ENCODE measurements at places on chromosomes 6 and 20.

DNA sequence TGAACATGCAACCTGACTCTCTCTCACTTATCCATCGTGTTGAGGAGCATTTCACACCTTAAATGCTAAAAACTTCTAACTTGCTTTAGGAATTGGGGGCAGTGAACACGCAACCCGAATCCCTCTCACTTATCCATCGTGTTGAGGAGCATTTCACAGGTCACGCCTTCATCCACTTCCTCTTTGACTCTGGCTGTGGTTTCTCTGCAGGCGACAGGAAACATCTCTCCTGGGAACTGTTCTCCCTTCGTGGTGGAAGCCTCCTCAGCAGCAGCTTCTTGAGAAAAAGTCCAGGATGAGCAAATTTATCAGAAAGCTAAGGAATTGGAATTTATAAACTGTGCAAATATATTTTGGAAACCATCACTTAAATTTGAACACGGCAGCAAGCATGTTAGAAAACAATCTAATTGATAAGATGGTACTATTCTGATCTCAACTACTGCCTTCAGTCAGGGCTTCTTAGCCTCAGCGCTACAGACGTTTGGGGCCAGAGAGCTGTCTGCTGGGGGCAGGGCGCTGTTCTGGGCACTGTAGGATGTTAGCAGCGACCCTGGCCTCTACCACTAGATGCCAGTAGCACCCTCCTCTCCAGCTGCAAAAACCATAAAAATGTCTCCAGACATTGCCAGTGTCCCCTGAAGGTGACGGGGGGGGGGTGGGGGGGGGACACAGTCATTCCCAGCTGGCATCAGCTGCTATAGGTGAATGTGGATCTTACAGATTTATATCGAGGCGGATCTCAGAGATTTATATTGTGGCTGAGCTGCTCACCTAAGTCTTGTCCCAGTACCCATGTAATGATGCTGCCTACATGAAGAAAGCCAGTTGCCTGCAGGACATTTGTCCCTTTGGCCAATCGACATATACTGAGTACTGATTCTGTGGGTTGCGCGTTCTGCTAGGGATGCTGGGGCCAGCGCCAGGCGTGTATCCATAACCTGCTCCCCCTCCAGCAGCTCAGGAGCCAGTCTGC is 26.2 kb downstream of the CTCFL start:
- no peak for DNase-seq

DNA sequence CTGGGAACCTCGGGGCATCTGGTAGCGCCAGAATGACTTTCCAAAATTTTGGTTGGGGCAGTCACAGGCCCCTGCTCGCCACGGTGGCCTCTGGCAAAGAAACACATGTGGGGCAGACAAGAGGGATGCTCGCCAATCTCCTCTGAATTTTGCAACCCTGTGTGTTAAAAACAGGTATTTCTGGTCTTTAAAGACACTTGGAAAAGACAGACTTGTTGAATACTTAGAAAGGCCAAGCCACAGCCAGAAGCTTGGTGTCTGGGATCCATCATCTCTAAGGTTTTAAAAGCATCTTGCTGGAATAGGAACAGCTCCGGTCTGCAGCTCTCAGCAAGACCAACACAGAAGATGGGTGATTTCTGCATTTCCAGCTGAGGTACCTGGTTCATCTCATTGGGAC is 31.2 kb downstream of the HLA-E start:
- DNase-seq: no peak

- no peak for DNase-seq
These were observed 32.5 kb upstream of the MEI4 start for GRCh38 chr6:77620278-77620882.

- no peak for DNase-seq
These were observed 71.2 kb upstream of the SLCO4A1 start for GRCh38 chr20:62570897-62571668.

DNA sequence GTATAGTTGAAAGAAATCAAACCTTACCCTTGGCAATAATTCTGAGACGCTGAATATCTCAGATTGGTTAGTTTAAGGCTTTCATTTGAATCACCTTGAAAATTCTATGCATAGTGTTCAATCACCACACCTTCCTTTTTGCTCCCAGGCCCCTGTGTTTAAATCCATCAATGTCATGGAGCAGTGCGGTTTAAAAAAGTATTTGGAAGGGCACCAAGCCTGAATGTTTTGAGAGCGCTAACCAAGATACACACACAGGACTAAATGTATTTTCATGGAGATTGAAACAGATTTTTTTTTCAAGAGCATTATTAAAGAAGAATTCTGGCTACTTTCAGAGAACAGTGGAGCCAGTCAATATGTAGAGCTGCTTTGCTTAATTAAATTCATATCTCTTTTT is 195.7 kb downstream of the CENPW start:
- no peak for DNase-seq

GRCh38 chr20:44769481-44769863 is 23.8 kb downstream of the KCNK15 start:
- DNase-seq: no peak

GRCh38 chr6:124854338-124854922 is 107.8 kb upstream of the RNF217 start:
- no peak for DNase-seq

DNA sequence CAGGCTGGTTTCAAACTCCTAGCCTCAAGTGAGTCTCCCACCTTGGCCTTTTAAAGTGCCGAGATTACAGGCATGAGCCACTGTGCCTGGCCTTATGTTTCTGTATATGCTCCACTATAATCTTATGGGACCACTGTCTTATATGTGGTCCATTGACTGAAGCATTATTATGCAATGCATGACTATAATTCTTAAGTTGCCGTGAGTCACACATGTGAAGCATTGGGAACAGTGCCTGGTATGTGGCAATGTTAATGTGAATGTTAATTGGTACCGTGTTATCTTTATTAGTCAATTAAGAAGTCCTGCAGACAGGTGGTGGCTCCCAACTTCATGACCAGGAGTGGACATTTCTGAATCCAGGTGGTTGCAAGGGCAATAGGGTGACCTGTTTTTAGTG is 14.7 kb upstream of the ASXL1 start:
- no peak for DNase-seq

- DNase-seq: no peak
These were observed 48.0 kb upstream of the PTPRT start for GRCh38 chr20:43237651-43238168.

- no peak for DNase-seq
These were observed 48.6 kb downstream of the CDKAL1 start for GRCh38 chr6:20582586-20583443.

GRCh38 chr6:56947924-56948323 is 7.0 kb upstream of the BEND6 start:
- no peak for DNase-seq

DNA sequence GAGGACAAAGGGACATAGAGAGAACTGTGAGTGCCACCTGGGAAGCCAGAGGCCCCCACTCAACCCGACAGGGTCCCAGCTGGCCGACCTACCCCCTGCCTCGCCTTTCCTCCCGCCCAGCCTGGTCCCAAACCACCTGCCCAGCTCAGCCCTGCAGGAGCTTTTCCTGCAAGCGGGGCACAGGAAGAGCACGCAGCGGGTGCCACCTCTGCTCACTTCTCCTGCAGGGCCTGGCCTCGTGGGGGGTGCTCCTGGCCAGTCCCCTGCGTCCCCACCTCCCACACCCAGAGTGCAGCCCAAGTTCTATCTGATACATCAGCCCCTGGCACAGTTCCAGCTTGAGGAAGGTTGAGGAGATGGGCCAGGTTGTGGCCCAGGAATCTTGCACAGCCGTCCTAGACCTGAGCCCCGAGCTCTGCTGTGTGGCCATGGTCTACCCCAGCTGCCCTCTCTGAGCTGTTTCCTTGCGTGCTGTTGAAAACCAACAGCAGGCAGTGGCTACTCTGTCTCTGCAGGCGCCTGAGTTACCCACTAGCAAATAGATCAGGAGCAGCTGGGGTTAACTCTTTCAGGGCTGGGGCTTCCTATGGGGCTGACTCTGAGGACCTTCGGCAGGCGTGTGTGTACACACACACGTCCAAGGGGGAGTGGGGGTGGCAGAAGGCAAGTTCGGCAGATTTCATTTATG is 1.7 kb downstream of the NECAB3 start:
- DNase-seq: no peak

DNA sequence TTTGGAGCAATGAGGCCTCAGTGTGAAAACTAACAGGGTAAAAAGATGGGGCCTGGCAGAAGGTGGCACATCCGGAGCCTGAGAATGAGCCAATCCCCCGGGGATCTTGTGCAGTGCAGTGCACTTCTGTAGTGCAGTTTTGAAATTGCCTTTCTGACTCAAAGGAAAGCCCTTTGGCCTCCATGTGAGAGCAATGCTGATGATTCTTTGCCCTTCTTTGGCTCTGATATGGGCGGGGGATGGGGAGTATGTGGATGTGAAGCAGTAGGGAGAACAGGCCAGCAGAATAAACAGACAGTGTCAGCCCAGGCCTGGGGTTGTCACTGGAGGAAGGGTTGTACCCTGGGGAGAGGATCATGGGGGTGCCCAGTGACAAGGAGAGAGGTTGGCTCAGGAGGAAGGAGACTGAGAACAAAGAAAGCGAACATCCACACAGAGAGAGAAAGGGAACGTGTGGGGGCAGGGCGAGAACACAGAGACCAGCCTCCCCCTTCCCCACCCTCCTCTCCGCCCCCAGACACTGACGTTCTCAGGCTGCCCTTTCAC is 351.2 kb downstream of the CDC5L start:
- no peak for DNase-seq

DNA sequence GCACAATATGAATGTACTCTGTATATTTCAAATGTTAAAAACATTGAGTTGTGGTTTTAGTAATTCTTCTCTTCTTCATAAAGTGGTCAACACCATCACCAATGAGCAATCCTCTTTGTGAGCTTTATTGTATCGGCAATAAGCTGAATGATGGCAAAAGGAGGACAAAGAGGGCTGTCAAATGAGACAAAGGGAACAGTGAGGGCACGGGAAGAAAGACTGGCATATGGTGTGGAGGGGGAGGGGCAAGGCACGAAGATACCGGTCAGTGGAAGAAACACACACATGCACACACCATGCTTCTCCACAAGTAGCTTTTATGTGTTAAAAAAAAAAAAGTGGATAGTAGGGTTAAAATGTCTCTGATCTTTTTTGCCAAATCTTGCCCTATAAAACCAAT is 506.8 kb upstream of the CITED2 start:
- DNase-seq: no peak

- DNase-seq: no peak
These were observed 7.5 kb upstream of the RBM38 start for GRCh38 chr20:57383447-57384347.

- no peak for DNase-seq
These were observed 55.5 kb upstream of the PLCB1 start for GRCh38 chr20:8076306-8077136.

GRCh38 chr20:31934968-31935764 is 16.7 kb downstream of the PDRG1 start:
- DNase-seq: no peak

- DNase-seq: no peak
These were observed at the start of gene MYB for GRCh38 chr6:135180542-135181332. Gene MYB, plus strand, starts transcription at chr6:135181308. Its CDS starts 206 bp downstream, at chr6:135181514.

GRCh38 chr6:106727480-106728149 is 98.2 kb downstream of the QRSL1 start:
- no peak for DNase-seq
